Astrocyte (in vitro differentiated cells and primary cell): ENCODE measurements at places on chromosomes 16 and 17.

- H3K36me3 ChIP-seq: no peaks in the 10 kb centered on the region
- H3K4me3 ChIP-seq: no peak overlapping the region
- no peak overlapping the region for H3K27ac ChIP-seq
These were observed 35.4 kb downstream of the CDRT15 start for GRCh38 chr17:14201021-14201987.

DNA sequence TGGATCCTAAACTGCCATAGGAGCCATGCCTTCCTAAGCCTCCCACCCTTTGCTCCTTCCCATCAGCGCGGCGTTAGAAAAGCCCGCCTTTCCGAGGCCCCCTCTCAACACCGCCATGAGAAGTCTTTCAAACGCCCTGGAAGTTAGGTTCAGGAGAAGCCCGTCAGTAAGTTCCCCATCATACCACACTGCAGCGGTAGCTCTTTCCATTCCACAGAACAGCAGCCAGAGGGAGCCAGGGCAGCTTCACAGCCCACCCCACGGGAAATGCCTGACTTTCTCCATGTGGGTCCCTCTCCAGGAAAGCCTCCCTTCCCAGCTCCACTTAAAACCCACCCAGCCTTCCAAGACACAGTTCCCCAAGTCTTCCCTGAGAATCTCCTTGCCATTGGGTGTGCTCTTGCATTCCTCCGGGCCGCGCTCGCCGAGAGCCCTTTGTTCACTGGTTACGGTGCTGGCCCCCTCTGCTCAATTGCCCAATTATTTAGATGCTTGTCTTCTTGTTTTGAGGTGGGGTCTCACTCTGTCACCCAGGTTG is 28.7 kb downstream of the KIAA0513 start:
- H3K27ac ChIP-seq: no peak overlapping the region
- peak; percentile 20 for DNase-seq
- no peaks in the 10 kb centered on the region for H3K36me3 ChIP-seq
- H3K4me3 ChIP-seq: peak overlapping the region; percentile 14

GRCh38 chr16:10485159-10485558 is 95.2 kb downstream of the EMP2 start:
- no peaks in the 10 kb centered on the region for H3K36me3 ChIP-seq
- H3K4me3 ChIP-seq: no peak overlapping the region
- H3K4me1 ChIP-seq: no peaks in the 10 kb centered on the region
- no peak overlapping the region for H3K27ac ChIP-seq

DNA sequence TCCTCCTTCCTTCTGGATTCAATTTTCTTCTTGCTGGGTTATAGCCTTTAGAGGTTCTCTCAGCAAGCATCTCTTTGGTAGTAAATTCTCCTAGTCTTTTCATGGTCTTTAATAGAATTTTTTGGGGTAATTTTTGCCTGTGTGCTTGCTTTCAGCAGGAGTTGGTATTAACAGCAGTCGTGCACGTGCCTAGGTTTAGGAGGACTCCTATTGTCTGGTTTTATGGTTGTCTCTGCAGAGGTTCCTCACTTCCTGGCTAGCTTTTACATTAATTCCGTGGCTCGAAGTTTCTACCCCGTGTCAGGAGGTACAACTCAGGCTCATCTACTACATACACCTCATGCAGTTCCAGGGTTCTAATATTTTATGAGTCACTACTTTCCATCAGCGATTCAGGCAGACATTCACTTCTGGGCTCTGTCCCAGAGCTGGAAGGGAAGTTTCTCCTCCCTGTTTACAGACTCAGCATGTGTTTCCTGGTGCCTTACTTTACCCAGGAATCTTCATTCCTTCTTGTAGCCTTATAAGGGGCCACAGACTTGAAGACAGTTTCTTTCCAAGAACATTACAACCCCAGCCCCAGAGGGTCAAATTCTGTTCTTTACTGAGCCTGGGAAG is 643.6 kb downstream of the HS3ST4 start:
- DNase-seq: no peak
- H3K4me3 ChIP-seq: no peak overlapping the region

GRCh38 chr16:29927070-29927905 is 1.3 kb upstream of the KCTD13 start:
- no peaks in the 10 kb centered on the region for H3K36me3 ChIP-seq
- H3K27ac ChIP-seq: no peak overlapping the region
- no peaks in the 10 kb centered on the region for H3K27me3 ChIP-seq
- H3K4me3 ChIP-seq: peak overlapping the region; percentile 69
- DNase-seq: no peak
- H3K4me1 ChIP-seq: peaks cover 17% of the 10 kb centered on the region

- H3K27ac ChIP-seq: no peak overlapping the region
- no peak overlapping the region for H3K4me3 ChIP-seq
- DNase-seq: no peak
- peaks cover 6% of the 10 kb centered on the region for H3K4me1 ChIP-seq
- H3K27me3 ChIP-seq: no peaks in the 10 kb centered on the region
These were observed 10.7 kb downstream of the CYBC1 start for GRCh38 chr17:82439829-82440365.
